ENCODE measurements at places on chromosomes 6 and 20. TPM values are rescaled to one million over a fixed set of nuclear protein-coding genes. Genes with fewer than 3 reads are reported as not detected.

DNA sequence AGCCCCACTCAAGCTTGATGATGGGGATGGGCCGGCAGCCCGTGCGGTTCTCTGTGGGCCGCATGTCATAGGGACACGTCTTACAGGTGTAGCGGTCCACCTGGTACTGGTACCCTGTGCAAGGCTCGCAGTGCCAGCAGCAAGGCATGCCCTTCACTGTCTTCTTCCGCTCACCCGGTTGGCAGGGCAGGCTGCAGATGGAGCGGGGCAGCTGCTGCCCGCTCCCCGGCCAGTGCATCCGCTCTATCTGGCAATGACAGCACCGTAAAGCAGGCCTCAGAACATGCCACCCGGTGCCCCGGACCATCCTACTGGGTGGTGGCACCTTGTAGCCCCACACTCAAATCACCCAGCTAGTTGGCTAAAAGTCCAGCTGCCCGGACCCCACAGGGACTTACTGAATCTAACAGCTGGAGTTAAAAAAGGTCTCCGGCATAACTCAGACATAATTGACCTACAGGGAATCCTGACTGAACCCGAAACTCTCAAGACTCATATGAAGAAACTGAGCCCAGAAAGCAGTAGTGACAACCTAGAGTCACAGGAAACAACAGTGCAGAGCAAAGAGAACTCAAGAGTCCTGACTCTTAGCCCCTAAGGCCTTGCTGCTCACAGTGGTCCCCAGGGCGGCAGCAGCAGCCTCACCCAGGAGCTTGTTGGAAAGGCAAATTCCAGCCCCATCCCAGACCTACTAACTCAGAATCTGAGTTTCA lies 109.4 kb downstream of the GRM4 start:
- no peak for DNase-seq

- DNase-seq, result no peak
Measured at GRCh38 chr6:73929405-73929804, 233.4 kb downstream of the CD109 start.

DNA sequence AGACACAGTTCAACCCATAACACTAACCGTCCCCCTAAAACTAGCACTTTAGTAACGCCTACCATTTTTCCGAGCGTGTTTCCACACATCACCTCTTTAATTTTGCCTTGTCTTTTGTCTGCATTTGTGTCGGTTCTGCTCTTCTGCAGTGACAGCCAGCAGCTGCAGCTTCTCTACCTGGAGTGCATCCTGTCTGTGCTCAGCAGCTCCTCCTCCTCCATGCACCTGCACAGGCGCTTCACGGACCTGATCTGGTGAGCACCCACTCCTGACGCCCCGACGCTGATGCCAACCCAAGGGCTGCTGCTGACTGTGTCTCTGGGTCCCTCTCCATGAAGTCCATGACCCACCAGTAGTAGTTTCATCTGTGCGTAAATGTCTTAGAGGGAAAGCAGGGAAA lies 35.4 kb upstream of the PBOV1 start:
- DNase-seq, result no peak

- DNase-seq, result no peak
Measured at GRCh38 chr6:121838842-121839241, 403.4 kb downstream of the GJA1 start.

GRCh38 chr6:99120641-99121040 lies 172.9 kb upstream of the FBXL4 start:
- no peak for DNase-seq

GRCh38 chr20:46635514-46636136 lies 15.6 kb downstream of the SLC13A3 start:
- no peak for DNase-seq

DNA sequence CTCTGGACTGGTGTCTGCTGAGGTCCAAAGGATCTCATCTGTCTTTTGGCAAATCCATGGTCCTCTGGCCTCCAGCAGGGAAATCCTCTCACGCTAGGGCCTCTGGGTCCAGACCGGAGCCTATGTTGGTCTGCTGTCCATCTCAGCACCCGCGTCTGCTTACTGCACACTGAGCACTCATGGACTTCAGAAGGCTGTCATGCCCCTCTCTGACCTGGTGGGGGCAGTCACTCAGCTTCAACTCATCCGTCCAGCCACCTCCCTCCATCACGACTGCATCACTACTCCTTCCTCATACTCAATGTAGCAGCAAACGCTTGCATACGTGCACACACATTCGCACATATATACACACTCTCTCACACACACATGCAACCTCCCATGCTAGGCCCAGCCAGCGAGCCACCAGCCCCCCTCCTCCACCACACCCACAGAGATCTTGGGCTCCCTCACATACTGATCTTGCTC lies 33.3 kb downstream of the GABRR2 start:
- DNase-seq, result no peak

DNA sequence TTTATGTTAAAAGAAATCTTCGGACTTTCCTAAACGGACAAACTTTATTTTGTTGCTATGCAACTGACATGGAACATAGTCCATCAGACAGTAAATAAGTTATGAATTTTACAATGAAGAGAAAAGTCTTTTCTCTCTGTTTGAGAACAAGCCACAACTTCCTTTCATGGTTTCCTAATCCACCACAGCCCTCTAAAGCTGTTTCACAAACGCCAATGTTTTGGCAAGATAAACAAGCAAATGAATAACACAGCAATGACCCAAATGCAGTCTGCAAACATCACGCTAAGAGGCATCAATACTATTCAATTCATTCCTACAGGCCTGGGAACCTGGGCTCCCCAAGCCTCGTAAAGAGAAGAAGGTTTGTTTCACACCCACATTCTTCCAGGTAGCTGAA lies 60.4 kb downstream of the HAO1 start:
- DNase-seq, result no peak

DNA sequence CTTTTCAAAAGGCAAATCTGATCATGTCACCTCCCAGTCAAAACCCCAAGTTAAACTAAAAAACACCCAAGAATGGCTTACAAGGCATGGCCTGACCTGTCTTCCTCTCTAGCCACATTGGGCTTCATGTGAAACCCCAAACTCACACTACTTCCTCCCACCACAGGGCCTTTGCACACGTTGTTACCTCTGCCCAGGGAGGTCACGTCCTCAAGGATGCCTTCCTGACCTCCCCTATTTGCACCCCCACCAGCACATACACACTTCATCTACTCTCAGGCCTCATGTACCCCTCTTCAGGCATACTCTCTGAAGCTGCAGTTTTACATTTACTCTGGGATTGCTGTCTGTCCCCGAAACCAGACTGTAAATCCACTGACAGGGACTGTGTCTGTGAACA lies 6.1 kb downstream of the EZR start:
- no peak for DNase-seq

GRCh38 chr20:34282041-34282440 lies 21.1 kb downstream of the AHCY start:
- no peak for DNase-seq

DNA sequence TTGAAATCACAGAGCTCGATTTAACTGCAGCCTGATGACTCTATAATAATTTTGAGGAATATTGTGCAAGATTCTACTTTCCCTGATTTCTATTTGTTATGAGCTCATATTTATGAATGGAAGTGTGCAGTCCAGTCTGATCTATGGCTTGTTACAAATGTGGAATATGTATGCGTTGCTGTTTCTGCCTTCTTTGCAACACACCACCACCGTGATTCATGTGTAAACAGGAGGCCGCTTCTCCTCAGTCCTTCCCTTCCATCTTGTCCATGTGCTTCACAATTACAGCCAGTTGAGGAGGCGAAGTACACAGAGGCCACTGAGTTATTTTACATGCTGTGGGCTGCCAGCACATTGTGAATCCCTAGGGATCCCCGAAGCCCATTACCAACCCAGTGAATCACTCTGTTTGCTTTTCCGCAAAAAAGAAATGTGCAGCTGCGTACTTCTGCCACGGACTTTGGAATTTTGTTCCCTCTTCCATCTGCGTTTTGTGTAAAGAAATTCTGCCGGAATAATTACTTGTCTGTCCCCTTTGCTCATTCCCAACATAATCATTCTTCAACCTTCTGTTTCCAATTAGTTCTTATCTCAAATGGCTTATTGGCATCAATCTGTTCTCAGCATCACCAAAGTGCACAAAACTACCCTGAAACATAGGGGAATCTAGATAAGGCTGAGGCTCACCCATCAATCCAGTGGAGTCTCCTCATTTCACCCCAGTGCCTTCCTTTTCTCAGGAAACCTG lies 551.6 kb upstream of the CITED2 start:
- DNase-seq, result peak; percentile 17

DNA sequence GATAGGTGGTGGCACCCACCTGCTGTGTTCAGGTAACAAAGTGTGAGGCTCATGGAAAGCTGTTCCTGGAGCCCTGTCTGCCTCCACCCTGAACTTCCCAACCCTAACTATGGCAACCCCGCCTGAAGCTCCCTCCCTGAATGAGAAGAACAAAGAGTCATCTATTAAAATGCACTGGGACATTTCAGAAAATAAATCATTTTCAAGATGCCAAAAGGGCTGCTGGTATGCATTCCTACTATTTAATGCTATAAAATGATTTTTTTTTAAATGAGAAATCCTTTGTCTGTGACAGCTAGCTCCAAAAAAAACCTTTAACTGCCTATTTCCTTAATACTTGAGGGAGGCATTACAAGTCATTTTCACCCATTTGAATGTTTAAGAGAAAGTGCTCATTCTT lies 84.3 kb upstream of the MRPS10 start:
- DNase-seq, result no peak

DNA sequence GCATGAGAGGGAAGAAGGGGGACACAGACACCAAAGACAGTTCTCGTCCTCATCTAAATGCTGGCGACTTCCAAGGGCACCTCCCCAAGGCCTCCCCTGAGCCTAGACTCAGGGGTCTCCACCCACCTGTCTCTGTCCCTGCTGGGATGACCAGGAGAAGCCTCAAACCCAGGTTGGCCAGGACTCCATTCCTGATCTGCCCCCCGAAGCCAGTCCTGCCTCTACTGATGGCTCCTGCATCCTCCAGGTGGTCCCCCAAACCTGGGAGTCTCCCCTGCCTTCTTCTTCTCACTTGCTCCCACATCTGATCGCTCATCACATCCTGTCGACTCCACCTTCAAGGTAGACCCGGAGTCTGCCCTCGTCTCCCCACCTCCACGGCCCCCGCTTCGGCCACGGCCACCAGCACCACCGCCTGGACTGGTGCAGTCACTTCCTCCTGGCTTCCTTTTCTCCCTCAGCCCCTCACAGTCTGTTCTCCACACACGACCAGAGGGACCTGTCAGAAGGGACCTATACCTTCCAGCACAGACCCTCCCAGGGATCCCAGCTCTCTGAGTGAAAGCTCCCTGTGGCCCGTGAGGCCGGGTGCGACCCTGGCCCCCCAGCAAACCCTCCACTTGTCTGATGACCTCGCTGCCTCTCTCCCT lies 92.1 kb downstream of the CEBPB start:
- no peak for DNase-seq

C20orf202 gene
- total RNA-seq, result 0.99 TPM

TMEM181 gene
- total RNA-seq, result 59.0 TPM

HLA-DQB1 gene
- total RNA-seq, result 6.9 TPM

LKAAEAR1 gene
- total RNA-seq, result 1.8 TPM

GPLD1 gene
- 13.1 TPM for total RNA-seq

BCKDHB gene
- total RNA-seq, result 36.0 TPM

All from spinal cord (tissue), 10 donors.